ENCODE measurements at places on chromosomes 2 and 18.

DNA sequence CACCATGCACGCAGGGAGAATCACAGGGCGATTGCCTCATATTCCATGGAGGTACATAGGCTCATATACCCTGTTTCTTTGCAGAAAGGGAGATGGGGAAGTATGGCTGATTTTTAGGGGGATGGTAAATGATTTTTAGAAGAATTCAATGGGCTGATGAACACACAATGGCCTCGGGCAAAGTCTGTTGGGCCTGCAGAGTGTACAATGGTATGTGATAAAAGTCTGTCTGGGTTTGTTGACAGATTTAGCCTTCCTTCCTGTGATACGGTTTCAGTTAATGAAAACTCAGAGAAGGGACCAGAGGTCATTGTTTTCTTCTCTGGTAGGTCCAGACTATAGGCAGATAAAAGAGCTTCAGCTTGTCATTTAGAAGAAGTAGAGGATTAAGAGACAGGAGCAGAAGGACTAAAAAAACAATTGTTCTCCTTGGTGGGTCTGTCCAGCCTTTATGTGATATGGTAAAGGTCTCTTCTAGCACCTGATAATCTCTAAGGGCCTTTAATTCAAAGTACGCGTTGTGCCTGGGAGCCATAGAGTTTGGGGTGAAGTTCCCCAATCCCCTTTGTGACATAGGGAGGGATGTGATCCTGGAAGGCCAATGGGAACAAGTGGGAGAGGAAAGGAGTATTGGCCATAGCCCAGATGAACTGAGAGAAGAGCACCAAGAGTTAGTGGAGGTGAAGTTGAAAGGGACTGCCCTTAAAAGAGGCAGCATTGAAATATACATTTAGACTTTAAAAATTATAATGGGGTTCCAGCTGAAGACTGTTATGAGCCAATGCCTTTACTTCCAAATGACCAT, 107.5 kb upstream of the SERPINE2 start:
- no peak for DNase-seq

DNA sequence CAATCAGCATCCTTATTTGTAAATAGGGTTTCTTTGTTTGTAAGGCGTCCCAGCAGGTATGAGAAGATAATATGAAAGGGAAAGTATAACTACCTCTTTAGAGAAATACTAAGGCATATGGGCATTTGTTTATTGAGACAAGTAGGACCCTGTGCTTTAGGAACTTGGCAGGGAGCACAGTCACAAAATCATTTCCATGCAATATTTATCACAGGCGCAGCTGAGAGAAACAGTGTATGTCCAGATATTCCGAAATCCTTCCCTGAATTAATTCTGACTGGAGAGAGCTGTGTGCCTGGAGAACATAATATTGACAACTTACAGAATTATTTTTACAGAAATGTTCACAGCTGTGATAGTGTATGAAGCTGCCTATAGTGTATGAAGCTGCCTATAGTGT, 416.7 kb downstream of the THSD7B start:
- no peak for DNase-seq

DNA sequence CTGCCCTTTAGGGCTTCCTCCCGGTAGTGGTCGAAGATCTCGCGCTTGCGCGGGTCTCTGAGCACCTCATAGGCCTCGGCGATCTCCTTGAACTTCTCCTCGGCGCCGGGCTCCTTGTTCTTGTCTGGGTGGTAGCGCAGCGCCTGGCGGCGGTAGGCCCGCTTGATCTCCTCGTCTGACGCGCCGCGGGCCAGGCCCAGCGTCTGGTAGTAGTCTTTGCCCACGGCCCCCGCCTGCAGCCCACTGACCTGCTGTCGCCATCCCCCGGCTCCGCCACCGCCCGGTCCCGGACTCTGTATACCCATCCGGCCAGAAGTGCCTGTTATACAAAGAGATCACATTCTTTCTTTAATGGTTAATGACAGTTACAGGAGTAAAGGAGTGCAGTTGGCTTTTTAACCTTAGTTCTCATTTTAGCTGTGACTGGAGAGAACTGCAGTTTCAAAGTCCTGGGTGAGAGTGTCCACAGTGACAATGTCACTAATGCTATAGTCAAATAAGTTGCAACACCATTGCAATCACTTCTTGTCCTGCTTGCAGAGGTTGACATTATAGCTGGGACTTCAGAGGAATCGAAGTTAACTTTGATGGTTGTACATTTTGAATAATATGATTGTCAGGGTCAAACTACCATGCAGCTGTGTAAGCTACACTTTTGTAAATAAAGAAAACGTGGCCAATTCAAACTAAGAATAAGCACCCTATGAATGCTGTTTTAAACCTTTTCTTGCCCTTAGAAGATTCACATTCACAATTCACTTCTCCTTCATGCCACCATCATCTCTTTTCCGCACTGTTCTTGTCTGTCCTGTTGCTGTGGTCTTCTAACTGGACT, 35.3 kb upstream of the CAVIN2 start:
- no peak for DNase-seq

GRCh38 chr18:79789091-79789891, 8.4 kb upstream of the KCNG2 start:
- no peak for DNase-seq

DNA sequence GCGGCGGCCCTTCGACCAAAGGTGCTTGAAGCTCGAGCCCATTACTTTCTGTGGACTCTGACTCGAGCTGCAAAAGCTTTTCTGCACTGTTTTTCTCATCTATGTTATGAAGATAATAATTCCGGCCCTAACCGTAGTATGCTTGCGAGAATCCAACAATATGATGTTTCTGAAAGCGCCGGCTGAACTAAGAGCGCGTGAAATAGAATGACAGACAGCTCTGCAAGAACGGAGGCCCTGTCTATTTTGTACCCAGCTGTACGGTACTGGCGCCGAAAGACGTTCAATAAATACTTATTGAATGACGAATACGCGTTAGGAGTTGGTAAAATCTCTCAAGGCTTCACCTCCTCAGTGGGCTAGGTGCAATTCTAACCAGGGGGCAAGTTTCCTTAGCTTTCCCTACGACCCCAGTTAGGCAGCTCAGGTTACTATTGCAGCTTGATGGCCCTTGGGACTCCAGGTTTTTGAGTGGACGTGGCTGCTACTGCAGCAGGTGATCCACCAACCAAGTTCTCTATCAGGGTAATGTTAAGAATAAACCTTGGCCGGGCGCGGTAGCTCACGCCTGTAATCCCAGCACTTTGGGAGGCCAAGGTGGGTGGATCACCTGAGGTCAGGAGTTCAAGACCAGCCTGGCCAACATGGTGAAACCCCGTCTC, 570 bp downstream of the SCRN3 start:
- DNase-seq, result no peak

DNA sequence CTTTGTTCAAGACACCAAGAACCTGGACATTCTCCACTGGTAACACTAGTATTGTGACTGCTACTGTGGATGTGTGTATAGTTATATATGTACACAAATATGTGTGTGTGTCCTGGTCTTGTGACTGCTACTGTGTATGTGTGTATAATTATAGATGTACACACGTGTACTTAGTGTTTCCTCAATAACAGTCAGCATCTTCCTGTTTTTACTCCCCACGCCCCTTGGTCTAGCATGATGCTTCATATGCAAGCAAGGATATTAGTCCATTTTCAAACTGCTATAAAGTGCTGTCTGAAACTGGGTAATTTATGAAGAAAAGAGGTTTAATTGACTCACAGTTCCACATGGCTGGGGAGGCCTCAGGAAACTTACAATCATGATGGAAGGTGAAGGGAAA, 802.7 kb downstream of the RNF144A start:
- DNase-seq, result no peak

DNA sequence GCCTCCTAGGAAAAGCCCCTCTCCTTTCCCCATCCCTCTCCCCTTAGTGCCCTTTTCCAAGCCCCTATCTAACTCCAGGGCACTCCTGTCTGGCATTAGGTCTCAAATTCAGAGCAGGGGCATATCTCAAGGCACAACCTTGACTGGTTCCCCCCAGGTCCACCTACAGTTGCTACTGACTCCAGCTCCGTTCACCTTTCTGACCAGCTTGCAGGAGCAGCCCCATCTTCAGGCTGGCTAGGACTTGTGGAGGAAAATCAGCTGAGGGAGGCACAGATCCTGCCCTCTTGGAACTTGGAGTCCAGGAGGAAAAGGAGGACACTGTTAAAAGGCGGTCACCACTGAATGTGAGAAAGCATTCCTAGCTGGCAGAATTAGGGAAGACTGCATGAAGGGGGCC, 152.4 kb downstream of the ZFP36L2 start:
- DNase-seq, result no peak

- DNase-seq, result peak; percentile 5
These were observed at the start of gene MAP3K20 for GRCh38 chr2:173075781-173076580. Gene MAP3K20 (plus strand): TSS chr2:173075846. CDS start chr2:173091032, 15,186 bp downstream.

DNA sequence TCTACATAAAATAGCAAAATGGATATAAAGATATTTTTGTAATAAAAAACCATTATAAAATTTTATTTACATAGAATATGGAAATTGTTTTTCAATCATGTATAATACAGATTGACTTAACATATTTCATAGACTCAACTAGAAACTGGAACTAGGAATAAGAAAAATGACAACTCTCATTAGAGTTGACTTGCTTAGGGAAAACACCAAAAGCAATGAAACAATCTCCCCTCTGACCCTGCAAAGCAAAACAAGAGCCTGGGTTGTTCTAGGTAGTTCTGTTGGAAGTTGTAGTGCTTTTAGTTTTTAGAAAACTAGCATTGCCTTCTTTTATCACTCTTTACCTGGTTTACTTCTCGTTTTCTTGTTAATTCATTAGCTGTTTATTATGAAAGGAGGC, 32.2 kb upstream of the MTIF2 start:
- DNase-seq, result no peak
